ENCODE measurements at places on chromosomes 5 and 9.

- no peak for DNase-seq
These were observed 2.5 kb upstream of the GM2A start for GRCh38 chr5:151250346-151251000.

GRCh38 chr9:33163433-33164137 lies 3.6 kb downstream of the B4GALT1 start:
- DNase-seq = no peak

GRCh38 chr9:130805510-130806326 lies 29.3 kb upstream of the ABL1 start:
- no peak for DNase-seq

GRCh38 chr5:6307304-6307703 lies 71.0 kb downstream of the MED10 start:
- DNase-seq = no peak

GRCh38 chr5:164175083-164175482 lies 669.7 kb downstream of the MAT2B start:
- no peak for DNase-seq

DNA sequence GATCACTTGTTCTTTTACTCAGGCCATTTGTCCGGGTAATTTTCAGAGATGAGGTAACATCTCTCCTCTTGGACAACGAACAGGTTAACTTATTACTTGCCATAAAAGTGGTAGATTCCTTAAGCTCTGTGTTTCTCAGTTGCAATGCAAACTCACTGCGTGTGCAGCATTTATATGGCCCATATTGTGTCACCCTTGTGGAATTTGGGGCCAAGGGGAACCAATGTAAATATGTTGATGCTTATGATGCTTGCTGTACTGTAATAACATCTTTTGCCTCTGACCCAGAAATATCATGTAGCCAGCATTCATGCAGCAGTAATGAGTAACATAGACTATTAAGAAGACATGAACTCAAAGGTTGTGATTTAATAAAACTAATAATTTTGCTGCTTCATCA lies 175.8 kb downstream of the ADAMTS6 start:
- DNase-seq = no peak

- DNase-seq = no peak
These were observed 255.4 kb downstream of the GRIA1 start for GRCh38 chr5:153745778-153746395.
